ENCODE measurements at places on chromosomes 2 and 18.

- no peak for DNase-seq
Measured at GRCh38 chr18:47842836-47843235, 87.6 kb downstream of the SMAD2 start.

DNA sequence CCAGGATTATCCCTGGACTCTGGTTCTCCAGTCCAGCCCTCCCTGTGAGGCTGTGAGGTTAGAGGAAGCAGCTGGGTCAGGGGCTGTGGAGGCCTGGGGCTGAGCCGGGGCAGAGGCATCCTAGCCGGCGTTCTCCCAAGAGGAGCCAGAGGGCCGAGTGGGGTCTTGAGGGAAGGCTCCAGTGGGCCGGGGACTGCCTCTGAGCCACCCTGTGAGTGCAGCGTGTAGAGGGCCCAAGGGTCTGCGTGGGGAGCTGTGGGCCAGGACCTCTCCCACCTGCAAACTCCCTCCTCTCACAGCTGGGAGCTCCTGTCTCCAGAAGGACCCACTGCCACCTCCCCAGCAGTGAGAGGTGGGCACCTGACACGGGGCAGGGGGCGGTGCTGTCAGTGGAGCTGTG is 41.0 kb downstream of the GLI2 start:
- no peak for DNase-seq

GRCh38 chr2:187482796-187483195 is 34.7 kb upstream of the CALCRL start:
- no peak for DNase-seq

GRCh38 chr2:36451512-36451911 is 95.9 kb downstream of the CRIM1 start:
- no peak for DNase-seq

DNA sequence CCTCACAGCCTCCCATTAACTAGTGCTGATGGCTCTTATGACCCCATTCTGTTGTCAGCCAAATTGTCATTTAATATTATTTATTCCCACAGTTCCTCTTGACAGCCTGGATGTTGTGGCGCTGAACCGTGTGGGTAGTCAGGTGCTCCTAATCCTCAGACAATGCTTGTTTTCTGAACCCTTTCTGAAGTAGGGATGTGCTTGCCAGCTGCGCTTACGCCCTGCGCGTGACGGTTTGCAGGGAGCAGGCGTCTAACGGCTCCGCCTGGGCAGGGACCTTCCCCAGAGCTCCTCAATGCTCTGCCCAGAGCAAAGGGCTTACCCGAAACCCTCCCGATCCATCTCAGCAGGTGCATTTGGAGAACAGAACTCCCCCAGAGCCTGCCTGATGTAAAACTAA is 358.2 kb upstream of the MYT1L start:
- no peak for DNase-seq

GRCh38 chr2:9287400-9288045 is 80.9 kb downstream of the ASAP2 start:
- DNase-seq = no peak

DNA sequence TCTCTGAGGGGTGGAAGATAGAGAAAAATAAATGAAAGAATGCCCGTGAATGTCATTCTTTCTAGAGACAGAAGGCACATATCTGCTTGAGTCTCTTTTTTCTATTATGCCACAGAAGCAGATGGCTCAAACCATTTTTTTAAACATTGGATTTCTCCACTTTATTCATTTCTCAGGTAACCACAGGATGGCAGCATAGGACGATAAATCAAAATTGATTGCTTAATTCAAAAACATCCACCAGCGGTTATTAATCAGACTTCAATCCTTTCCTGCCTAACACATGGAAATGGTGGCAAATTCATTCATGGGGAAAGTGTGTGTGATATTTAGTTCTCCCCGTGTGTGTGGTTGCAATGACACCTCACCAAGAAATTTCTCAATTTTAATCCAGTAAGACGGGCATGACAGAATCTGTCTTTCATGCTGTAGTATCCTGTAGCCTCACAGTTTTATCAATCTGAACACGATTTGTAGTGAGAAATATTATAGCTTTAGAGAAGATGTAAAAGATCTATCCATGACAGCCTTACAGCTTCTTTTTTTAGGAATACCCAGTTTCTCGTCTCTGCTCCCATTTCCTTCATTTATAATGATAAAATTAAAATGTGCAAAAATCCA is 72.2 kb downstream of the DSC3 start:
- DNase-seq = no peak

DNA sequence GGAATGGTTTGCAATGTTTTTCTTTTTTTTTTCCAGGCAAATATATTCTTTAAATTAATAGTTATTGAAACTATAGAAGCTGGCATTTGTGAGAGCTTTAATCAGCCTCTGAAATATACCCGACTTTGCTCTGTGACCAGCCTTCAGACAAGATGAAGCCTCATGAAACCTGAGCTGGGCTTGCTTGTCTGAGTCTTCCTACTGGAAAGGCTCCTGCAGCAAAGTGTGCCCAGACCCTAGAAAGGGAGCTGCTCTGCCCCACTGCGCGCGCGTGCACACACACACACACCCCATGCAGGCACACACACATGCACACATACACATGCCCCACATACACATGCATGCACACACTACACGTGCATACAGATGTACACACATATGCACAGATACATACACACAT is 203.3 kb upstream of the NT5C1B start:
- no peak for DNase-seq

- DNase-seq = no peak
Measured at GRCh38 chr2:43152741-43153647, 73.4 kb downstream of the ZFP36L2 start.

DNA sequence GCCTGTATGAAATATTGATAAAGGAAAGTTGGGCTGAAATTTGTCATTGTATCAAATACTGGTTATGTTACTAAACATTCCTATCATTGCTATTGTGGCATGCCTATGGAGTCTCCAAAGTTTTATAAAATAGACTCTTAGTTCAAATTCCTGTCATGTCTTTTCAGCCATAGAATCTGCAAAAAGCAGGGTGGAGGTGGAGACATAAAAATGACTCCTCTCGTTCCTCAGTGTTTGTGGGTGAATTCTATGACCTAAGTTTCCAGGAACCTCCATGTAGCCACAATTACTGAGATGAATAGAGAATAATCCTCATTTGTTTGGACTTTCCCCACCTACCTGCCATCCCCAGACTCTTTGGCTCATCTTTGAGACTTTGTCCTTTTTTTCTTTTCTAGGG is 326.3 kb upstream of the ETAA1 start:
- no peak for DNase-seq

- DNase-seq = no peak
Measured at GRCh38 chr18:5309888-5310470, 14.5 kb upstream of the ZBTB14 start.

DNA sequence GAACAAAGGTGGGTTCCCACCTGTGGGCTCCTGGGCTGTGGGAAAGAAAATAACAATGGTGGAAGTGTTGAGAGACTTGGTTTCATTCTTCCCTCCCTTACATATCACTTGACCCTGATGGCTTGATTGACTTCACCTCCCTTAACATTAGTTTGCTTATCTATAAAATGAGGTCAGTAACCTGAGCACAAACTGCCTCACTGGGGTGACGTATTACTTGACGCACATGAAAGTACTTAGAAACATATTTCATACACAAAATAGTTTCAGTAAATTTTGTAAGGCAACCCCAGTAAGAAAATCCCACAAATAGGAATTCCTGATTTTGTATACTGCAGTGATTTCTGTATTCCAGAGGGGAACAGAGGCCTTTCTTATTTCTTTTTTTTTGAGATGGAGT is 29.4 kb upstream of the LPIN2 start:
- DNase-seq = no peak

DNA sequence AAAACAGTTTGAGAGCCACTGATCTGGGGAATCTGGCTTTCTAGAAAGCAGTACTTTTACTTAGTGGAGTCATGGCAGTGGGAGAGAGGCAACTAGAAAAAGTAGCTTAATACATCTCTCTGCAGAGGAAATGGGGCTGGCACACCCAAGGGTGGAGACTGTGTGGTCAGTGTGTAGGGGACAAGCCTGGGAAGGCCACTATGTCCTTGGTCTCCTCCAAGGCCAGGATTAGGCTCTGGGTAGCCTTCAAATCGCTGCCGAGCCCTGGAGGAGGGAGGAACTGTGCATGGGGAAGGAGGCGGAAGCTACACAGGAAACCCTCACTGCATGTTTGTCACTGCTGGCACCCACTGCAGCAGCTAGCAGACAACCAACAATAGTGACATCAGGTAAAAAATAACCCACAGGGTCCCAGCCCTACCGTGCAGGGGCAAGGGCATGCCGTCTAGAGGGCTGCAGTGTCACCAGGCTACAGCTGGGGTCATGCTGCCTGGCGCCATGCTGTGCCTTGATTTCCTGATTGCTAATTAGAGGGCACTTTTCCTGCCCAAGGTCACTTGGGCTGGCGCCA is 34.8 kb downstream of the LBH start:
- no peak for DNase-seq

- DNase-seq = no peak
Measured at GRCh38 chr2:235500761-235501672, 7.2 kb downstream of the AGAP1 start.

- DNase-seq = no peak
Measured at GRCh38 chr2:81481242-81481993, 1176.9 kb upstream of the LRRTM1 start.

DNA sequence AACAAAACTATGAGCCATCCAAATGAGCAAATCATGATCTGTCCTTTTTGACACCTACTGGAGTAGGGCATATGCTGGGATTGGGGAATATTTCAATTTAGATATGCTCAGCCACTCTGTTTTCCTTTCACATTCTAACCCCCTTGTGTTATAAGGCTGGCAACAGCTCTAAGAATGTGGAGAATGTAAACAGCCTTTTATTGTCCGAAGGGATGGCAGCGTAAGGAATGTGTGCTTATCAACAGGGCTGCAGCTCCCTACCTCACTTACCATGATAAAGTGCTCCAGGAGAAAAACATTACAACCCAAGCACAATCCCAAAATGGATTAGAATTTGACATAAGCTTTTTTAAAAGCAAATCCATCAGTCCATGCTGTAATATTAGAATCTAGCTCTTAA is 2.2 kb downstream of the NXPH2 start:
- no peak for DNase-seq

- no peak for DNase-seq
Measured at GRCh38 chr2:25115902-25116301, 52.5 kb downstream of the POMC start.

- no peak for DNase-seq
Measured at GRCh38 chr2:31660812-31661335, 80.1 kb upstream of the SRD5A2 start.

- DNase-seq = no peak
Measured at GRCh38 chr2:3475771-3476170, 43.6 kb downstream of the ADI1 start.

DNA sequence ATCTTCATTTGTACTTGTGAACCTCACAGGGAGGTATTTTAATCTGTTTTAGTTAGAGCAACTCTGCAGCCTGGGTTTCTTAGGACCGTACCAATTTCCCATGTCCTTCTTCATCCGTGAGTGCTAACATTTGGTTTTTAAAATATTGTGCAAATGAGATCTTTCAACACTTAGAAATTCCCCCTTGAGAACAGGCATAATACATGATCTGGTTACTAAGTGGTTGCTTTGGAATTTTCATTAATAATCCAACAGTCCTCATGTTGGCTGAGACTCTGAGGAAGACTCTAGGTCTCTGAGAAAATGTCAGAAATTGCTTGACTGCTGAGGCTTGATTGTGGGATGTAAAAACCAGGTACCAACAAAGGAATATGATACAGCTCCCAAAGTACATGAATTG is 125.6 kb upstream of the CDCA7 start:
- DNase-seq = no peak

- no peak for DNase-seq
Measured at GRCh38 chr2:103669531-103669930, 907.7 kb downstream of the TMEM182 start.

DNA sequence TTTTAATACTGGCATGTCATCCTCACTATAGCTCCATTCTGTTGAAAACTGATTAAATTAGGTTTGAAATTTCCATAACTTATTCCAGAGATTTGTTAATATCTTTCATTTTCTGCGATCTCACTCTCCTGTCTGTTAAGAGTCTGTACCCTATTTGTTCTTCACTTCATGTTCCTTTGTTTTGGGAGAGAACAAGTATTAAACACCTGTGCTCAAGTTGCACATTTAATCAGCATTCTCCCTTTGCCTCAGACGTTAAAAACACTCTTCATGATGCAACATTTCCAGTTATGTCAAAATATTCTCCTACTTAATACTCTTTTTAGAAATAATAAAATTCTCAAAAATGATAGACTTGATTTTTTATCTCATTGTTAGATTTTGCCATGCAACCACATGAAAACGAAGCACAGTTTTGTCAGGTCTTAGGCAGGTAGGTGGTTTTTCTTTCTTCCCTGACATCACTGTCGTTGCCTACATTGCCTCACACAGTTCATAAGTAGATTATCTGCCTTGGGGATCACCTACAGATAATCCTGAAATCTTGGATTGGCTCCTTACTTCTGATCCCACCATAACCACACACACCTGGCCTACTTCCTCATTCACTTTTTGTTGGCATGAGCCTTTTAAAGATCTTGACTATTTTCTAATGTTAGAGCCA is 109.9 kb downstream of the GAREM1 start:
- no peak for DNase-seq

- no peak for DNase-seq
Measured at GRCh38 chr2:85741833-85742455, 11.8 kb upstream of the ATOH8 start.

DNA sequence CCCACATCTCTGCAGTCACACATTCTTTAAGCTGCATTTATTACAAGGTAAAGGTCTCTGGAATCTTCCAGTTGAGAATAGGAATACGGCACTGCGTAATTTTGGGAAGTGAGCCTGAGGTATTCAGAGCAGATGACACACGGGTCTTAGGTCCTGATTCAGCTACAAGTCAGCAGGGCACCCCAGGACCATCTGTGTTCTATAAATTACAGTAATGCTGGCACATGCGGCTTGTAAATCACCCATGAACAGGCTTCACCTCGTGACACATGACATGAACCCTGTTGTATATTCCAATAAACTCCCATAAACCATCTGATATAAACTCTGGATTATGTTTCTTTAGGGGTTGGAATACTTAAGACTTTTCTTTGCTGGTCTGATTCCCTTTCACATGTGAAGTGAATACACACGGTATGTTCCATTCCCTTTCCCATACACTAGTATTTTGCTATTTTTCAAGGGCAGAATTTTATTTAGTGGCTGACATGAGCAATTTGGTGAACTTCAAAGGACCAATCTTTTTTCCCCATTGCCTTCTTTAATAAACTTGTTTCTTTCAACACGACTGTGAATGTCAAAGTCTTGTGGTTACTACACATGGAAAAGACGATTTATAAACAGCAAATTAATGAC is 298.6 kb downstream of the MEIS1 start:
- no peak for DNase-seq

- DNase-seq = no peak
Measured at GRCh38 chr2:145108361-145108778, 588.5 kb upstream of the ZEB2 start.

- no peak for DNase-seq
Measured at GRCh38 chr2:96870626-96871255, 861 bp upstream of the SEMA4C start.
